Panc1 (cell line): ENCODE measurements at places on chromosomes 6 and 20.

- no peak for DNase-seq
Measured at GRCh38 chr20:46367967-46368901, 38.2 kb downstream of the ELMO2 start.

DNA sequence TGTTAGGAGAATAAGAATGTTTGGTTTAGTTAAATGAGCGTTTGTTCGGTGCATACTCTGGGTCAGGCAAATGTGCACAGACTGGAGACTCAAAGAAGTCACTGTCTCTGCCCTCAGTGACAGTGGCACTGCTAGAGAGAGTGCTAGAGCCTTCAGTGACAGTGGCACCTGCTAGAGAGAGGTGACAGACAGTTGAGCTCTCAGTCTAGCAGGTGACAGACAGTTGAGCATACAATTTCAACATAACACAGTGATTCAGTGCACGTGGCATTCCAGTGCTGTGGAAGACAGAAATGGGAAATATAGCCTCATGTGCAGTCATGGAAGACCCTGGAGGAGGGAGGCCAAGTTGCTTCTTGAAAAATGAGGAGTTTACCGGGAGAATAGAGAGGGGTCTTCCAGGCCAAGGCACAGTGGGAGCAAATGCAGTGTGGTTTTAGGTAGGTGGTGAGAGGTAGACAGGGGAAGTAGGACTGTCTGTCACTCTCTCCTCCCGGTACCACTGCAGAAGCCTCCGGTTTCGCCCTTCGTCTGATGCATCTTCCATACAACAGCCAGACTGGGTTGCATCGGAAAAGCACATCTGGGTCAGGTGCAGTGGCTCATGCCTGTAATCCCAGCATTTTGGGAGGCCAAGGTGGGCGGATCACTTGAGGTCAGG lies 107.9 kb upstream of the CLDN20 start:
- DNase-seq, result no peak

DNA sequence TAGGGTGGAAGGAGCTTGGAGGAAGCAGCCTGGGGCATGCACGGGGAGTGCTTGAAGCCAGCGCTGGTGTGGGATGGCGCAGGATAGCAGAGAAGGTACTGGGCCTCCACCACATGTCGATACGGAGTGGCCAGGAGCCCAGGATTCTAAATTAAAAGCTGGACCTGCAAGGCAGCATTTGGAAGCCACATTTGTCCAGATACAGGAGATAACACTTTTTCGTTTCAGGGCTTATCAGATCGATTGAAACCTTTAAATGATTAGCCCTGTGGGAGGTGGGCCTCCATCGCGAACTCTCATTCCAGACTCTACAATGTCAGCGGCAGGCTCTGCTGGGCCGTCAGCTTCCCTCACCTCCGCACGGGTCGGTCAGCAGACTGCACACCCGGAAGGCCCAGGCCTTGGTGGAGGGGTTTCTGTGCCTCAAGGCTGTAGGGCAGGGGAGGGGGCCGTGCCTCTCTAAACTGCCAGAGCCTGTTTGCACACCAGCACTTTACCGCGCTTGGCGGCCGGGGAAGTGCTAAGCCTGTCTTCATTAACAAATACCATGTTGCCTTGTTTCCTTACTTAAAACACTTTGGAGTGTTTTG lies 17.9 kb downstream of the EDN3 start:
- no peak for DNase-seq

- no peak for DNase-seq
Measured at GRCh38 chr6:48986845-48987244, 476.2 kb downstream of the MMUT start.

- DNase-seq, result no peak
Measured at GRCh38 chr6:148563066-148563465, 183.8 kb upstream of the UST start.

DNA sequence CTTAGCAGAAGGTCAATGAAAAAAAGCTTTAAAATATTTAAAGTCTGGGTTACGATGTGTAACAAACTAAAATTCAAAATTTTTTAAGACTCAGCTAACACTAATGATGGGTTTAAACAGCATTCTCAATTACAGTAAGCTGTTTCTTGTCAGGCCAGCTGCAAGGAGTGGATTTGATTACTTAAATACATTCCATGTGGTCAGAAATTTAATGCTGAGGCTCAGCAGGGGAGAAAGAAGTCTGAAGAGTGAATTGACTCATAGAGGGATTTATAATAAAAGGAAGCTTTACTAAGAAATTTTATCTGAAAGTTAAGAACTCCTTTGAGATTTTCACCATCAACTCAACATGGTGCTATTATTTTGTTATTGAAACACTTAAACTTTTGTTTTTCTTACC lies 398.6 kb downstream of the KHDRBS2 start:
- no peak for DNase-seq

DNA sequence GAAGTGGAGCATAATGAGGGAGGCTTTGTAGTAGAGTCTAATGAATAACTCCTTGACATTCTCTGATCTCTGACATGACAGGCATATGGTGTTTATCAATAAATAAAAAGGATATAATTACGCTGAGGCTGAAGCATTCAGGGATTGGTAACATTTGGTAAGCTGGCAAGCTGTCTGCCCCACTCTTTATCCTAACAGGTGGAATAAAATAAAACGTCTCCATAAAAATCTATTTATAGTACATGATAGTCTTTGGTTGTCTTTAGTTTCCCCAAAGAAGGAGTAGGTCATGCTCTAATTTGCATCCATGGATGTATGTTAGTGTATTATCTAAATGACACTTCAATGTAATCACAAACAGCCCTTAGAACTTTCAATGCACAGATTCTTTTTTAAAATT lies 30.9 kb upstream of the RBM24 start:
- DNase-seq, result no peak

DNA sequence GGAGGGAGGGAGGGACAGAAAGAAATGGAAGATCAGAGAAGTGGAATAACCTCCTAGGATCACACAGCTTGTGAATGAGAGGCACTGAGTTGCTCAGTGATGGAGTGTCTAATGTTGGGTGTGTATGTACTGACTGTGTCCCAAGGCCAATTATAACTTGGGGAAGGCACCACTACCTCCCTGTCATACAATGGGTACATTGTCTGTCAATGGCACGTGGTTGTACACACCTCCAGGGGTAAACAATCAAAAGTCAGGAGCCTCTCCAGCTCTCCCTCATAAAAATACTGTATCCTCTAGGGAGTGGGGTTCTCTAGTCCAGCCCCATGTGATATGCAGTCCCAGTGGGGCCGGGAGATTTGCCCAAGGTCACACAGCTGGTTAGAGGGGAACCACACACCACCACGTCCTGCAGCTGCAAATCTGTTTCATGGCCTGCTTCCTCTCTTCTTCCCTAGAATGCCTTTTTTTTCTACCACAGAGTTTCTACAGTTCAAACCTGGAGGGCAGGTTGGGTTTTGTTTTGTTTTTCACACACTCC lies 112.5 kb downstream of the SNX5 start:
- no peak for DNase-seq

DNA sequence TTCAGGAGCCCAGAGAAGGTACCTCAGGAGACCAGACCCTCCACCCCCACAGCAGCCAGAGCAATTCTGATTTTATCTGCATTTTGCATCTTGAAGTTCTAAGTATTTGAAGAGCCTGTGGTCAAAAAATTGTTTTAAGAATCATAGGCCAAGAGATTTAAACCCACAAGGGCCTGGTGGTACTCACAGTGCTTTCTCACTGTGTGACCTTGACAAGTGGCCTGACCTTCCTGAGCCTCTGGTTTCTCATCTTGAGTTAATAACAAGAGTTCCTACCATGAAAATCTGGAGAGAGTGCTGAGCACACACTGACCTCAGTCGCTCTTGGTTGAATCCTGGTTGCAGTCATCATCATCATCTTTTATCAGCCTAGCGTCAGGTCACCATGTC lies 45.4 kb upstream of the ID1 start:
- DNase-seq, result no peak
